Activated CD4-positive, alpha-beta T cell treated with anti-CD3 and anti-CD28 coated beads for 24 hours (primary cell): ENCODE measurements at places on chromosomes 2 and 18.

- no peak for DNase-seq
Observed at GRCh38 chr2:139031722-139032121, 251.5 kb upstream of the NXPH2 start.

DNA sequence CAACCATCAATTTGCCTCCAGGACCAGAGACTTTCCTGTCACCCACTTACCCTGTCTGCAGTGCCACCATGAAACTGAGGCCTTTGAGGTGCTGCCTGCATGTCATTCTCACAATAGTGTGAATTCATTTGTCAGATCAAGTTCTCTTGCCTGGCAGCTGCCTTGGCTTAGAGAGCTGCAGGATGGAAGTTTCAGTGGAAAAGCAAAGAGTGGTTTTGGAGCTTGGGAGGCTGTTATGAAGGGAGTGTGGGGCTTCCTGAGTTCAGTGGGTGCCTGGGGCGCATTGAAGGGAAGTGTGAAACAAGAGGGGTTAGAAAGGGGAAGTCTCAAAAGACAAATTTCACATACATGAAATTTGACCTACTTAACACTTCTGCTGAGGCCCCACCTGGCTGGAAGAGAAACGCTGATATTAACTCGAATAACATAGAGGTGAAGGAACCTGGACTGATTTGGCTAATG lies 7.9 kb upstream of the LBH start:
- no peak for DNase-seq

GRCh38 chr2:67446491-67446911 lies 49.4 kb downstream of the ETAA1 start:
- no peak for DNase-seq

- DNase-seq: no peak
Observed at GRCh38 chr2:96773922-96774321, 13.2 kb downstream of the CNNM4 start.

GRCh38 chr18:36484591-36484990 lies 187.1 kb downstream of the FHOD3 start:
- no peak for DNase-seq

- DNase-seq: no peak
Observed at GRCh38 chr2:19611491-19612332, 253.3 kb upstream of the OSR1 start.

DNA sequence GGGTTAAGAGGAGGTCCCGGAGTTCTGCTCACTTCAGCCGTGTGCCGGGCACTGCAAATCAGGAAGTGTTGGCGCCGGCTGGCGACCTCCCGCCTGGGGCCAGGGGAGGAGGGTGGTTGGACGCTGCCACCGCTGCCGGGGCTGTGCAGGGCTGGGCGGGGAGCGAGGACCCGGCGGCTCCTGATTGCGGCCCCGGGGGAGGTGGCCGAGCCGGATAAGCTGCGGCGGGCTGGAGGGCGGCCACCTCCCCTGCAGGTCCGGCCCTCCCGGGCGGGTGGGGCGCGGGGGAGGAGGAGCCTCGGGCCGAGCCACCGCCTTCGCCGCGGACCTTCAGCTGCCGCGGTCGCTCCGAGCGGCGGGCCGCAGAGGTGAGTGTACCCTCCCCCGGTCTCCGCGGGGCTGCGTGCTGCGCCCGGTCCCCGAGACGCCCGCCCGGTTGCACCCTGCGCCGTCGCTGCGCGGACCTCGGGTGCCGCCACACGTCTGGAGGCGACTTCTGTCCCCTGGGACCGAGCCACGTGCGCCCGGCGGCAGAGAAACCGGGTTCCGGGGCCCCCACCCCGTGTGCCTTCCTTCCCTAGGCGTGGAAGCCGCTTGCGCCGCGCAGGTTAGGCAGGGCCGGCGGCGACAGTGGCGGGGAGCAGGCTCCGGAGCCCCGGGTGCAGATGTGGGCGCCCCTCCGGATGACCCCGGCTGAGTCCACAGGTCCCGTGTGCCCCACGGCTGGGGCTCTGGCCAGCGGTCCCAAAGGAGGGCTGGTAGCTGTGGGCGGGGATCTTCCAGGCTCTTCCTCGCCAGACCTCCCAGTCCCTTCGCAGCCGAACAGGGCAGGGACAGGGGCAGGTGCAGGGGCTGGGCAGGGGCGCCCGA lies at the start of gene STEAP3:
Gene STEAP3 (plus strand): TSS at position 314 of the 870 bp plus-strand sequence. CDS start 7,179 bp downstream, outside the sequence.
- no peak for DNase-seq

DNA sequence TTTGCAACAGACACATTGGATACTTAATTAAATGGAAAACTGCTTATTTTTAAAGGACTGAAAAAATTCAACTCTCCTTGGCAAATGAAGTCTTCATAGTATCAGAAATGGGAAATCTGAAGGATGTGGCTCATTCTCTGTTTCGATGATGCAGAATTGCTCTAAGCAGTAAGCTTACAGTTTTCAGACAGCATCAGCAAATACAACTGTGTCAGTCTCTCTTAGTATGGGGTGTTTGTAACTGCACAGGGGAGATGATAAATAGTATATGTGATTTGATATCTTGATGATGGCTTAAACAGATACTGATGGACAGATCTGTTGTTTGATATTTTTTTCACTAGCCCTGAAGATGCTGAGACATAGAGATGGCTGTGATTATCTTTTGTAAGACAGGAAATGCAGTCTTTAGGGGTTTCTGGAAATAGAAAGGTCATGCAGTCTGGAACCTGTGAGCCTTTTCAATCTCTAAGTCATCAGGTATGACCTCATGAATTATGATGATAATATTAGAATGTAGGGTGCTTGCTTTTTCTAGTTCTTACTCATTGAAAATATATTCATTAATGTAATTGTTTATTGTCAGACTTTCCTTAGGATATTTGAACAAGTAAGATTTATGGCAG lies 84.2 kb downstream of the SLC4A10 start:
- DNase-seq: no peak

- no peak for DNase-seq
Observed at GRCh38 chr2:149725234-149725633, 137.7 kb upstream of the MMADHC start.

DNA sequence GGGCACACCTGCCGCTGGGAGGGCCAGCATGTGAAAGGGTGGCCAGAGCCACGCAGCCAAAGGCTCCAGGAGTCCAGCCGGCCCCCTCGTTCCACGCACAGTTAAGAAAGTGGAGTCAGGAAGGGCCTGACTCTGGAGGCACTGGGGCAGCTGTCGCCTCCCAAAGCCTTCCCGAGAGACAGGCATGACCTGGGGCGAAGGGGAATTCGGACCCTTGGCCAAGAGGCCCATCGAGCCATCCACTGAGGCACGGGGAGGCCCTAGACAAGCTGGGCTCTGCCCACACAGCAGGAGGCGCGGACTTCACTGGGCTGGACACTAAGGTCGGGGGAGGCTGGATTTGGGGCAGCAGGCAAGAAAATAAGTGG lies 38.5 kb upstream of the SNED1 start:
- no peak for DNase-seq

GRCh38 chr2:53787614-53788289 lies 908 bp downstream of the ERLEC1 start:
- DNase-seq: no peak

DNA sequence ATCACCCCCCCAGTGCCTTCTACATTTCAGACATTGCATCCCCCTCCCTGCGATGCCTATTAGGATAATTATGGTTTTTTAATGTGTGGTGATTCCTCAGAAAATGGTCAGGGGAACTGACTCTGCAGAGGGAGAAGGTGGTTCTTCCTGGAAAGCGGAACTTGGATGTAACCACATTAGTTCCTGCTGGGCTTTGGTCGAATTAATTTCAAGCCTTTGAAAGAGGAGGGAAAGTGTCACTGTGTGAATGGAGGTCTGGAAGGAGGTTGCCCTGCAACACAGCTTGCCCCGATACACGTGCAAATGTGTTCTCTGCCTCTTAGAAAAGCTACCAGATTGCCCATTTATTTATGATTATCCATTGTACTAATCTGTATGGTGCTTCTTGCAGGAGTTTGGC lies 63.2 kb upstream of the TPO start:
- DNase-seq: no peak

DNA sequence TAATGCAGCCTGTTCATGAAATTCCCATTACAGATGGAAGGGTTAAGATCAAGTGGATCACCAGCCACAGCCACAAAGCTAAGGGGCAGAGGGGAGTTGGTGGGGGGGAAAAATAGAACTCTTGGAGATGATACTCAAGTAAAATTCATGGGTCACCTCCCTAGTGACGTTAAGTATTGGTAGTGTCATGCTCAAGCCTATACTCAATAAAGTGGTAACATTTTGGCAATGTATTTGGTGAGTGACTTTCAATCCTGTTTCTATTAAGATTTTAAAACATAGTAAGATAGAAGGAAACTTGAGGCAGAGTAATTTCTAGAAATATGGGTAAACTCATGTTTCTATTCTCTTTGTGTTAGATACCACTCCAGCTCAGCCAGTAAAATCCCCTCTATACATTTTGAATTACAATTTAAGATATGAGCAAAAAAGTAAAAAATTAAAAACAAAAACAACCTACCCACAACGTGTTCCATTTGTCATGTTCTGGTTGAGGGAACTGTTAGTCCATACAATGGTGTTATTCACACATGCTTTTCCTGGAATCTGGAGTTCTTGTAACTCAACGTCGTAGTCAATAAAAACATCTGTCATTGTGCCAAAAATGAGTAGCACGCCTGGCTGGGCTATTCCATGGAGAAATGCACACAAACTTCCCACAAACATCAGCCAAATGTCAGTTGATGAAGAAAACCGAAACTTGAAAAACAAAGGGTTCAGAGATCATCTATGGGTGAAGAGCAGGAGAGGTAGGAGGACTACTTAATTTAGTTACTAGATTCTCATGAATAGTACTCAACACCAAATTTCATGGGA lies 18.1 kb downstream of the ABCB11 start:
- DNase-seq: no peak

GRCh38 chr2:208245746-208246145 lies 9.1 kb downstream of the IDH1 start:
- DNase-seq: no peak

GRCh38 chr2:191183516-191183915 lies 32.7 kb upstream of the STAT4 start:
- no peak for DNase-seq

- no peak for DNase-seq
Observed at GRCh38 chr2:1478311-1479305, 65.3 kb downstream of the TPO start.

GRCh38 chr2:207513551-207514257 lies 16.1 kb upstream of the CREB1 start:
- DNase-seq: no peak

DNA sequence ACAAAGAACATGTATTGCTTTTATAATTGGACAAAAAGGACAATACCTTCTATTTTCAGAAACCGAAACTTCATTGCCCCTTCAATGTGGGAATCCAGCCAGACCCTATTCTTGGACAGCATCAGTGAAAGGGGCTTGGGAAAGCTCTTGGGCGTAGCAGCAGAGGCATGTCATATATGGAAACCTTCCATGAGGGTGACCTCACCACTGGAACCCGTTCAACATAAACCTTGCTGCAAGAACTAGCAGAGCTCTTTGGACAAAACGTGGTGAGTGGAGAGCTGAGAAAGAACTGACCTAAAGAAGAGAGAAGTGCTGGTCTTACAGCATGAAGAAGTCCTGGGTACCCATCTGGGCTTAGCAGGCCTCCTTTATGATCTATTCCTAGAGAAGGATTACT lies 22.7 kb upstream of the ACTG2 start:
- no peak for DNase-seq

DNA sequence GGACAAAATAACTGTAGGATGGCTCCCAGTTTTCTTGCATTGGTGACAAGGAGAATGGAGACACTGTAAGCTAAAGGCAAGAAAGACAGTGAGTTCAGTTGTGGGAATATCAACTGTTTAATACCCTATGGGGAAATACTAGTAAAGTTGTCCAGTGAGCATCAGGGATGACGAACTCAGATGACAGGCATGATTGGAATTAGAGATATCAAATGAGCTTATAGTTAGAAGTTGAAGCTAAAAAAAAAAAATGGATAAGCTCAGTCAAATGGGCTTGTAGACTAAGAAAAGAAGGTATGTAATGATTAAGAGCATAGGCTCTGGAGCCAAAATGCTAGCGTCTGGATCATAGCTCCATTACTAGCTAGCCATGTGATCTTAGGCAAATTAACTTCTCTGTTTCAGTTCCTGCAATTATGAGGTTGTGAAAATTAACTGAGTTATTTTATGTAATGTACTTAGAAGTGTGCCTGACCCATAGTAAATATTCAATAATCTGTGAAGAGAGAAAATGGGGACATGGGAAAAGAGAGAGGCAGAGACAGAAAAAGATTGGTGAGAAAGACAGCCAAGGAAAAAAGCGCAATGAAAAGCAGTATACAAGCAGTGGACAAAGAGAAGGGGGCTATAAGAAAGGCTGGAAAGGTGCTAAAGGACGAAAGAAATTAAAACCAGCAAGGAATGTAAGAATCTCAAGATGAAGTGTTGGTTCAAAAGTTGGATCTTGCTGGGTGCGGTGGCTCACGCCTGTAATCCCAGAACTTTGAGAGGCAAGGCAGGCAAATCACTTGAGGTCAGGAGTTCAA lies 95.7 kb upstream of the SLC39A10 start:
- no peak for DNase-seq

DNA sequence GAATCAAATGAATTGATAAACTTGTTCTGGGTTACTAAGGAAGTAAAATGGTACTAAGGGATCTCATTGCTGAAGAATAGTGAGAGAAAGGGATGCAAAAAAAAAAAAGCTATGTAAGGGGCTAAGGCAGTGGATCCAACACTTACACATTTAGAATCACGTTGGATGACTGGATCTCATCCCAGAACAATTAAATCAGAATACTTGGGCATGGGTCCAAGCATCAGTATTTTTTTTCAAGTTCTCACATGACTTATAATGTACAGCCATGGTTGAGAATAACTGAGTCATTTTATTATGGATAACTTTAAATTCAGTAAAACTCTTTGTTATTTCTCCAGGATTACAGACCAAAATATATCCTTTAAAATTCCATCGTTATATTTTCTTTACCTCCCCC lies 8.5 kb downstream of the DSC1 start:
- DNase-seq: no peak

- DNase-seq: no peak
Observed at GRCh38 chr2:70716131-70716743, 51.8 kb downstream of the ADD2 start.

- DNase-seq: peak; percentile 17
Observed at GRCh38 chr2:227033471-227034148, 130.4 kb downstream of the COL4A4 start.

DNA sequence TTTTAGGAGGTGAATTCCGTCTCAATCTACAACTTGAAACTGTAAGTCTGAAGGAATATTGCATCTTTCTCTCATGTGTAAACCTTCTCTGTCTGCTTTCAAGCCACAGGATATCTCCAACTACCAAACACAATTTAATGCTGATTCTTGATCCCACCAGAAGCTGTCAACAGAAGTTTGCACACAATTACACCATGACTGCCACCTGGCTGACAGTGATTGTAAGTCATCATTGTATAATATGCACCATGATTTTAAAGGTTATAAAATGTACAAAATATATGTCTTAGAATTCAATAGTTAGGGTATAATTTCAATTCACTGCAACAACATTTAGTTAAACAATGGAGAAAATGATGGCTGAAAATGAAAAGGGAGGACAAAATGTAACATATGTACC lies 18.4 kb downstream of the PREPL start:
- no peak for DNase-seq

GRCh38 chr2:225318440-225318839 lies 81.1 kb upstream of the NYAP2 start:
- no peak for DNase-seq
